ENCODE measurements at places on chromosomes 2 and 18.

GRCh38 chr2:38634684-38635083 is 31.2 kb upstream of the GALM start:
- no peak for DNase-seq

GRCh38 chr2:239192975-239193374 is 207.8 kb downstream of the HDAC4 start:
- no peak for DNase-seq

DNA sequence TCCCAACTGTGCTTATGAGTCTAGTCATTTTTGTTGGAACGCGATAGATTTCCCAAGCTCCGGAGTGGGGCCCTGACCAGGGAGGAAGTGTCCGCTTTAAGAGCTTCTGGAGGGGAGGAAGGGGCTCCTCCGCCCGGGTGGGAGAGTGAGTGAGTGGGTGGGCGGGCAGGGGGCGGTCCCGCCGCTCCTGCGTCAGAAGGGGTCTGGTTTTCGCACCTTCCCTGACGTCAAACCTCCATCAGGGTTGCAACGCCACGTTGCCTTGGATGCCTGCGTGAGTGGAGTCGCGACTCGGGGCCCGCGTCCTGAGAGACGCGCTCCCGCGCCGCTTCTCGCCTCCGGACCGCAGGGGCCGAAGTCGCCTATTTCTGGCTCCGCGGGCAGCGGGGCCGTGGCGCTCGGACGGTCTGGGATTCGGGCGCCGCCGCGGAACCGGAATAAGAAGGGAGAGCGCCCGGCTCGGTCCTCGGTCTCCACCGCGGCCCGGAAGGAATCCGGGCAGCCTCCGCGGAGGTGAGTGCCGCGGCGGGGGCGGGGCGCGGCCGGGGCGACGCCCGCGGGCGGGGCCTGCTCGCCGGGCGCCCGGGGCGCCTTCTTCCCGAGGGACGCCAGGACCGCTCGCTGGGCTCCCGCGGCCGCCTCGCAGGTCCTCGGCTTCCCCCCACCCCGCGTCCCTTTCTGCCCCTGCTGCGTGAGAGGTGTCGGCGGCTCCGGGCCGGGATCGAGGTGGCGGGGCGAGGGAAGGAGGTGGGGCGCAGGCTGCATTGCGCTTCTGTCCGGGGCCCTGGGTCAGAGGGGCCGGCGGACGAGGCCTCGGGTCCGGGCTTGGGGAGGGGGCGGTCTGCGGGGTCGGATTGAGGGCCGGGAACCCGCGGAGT is at the start of gene ZDBF2:
Gene ZDBF2, plus strand, starts transcription at position 230 of the 878 bp plus-strand sequence. CDS start 7,187 bp downstream, outside the sequence.
- no peak for DNase-seq

DNA sequence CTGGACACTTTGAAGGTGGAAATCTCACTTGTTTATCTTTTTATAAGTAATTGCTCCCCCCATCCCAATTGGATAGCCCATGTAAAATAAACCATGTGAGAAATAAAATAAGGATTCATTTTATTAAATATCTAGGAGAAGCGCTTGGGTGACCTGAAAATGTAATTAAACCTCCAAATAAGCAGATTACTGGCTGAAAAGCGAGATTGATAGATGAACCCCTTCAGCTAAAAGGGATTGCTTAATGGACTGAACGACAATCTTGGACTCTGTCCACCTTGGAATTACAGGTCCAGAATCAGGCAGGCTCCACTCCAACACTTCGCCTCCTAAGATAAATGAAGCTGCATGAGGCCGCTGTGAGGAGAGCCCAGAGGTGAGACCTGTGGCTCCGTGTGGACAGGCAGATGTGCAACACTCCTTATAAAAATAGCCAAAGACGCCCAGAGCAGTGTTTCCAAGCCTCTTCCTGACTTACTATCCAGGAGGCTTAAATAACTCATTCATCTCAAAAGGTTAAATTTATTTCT is 441.5 kb downstream of the MTX2 start:
- no peak for DNase-seq

DNA sequence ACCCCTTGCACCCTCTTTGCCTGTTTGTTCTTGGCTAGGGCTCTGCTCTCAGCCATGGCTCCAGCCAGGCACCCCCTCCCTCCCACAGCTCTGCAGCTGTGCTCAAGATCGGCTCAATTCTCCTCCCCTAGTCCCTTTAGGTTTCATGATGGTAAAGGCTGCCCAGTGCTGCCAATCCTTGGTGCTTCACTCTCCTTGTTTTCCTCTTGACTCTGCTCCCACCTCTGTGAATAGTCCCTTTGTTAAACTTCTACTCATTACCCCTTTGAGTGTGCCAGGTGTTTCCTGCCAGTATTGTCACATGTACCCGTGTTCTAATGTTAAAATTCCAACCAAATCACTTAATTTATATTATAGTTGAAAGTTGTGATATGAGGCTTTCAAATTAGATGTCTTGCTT is 101.0 kb upstream of the CERS6 start:
- DNase-seq: no peak

GRCh38 chr2:102453501-102453900 is 19.5 kb upstream of the SLC9A4 start:
- DNase-seq: no peak

Measured in esophagus squamous epithelium (tissue), 5 donors.